ENCODE measurements at places on chromosomes 6 and 20.

DNA sequence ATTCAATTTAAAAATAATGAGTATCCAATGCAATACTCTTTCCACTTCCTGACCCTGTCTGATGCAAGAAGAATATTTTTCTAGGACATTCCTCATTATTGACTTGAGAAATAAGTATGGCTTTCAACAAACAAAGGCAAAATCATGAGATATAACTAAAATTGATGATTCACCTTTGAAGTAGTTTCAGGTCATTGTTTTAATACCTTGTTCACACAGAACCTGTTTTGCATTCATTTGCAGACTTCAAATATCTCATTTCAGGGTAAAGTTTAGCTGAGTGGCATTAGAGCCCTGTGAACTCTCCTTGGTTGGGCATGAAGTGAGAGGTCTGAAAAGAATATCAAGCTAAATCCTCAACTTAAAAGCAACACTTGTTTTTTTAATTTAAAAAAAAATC, 309.2 kb downstream of the NRN1 start:
- no peak for DNase-seq

GRCh38 chr6:136464148-136464547, 86.1 kb downstream of the MAP7 start:
- DNase-seq: no peak

DNA sequence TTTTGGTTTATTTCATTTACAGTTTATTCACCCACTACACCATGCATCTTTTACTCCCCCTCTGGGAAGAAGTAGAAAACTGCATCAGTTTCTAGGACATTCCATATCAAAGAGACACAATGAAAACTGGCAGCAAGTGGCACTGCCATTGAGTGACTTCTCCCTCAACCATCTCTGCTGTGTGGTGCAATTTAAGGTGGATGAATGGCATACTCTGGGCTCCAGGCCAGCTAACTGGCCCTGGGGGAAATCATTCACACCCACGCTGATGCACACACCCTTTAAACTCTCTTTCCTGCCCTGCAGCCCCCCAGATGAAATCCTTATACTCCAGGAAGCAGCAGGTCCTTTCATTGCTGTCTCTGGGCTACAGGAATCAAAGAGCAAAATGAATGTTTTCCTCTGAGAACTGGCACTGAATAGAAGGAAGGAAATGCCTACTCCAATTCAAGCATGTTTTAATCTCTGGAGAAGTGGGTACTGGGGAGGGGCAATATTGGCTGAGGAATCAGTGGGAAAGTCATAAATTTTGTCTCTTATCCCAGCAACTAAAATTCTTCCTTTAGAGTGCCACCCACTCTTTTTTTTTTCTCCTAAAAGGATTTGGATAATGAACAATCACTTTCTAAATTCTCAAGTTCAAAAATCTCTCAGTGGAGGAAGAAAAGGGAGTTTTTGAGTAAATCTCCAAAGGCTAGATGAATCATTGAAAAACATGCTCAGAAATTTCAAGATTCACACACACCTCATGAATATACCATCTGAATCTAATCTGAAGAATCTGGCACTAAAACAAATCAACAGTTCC, 16.9 kb upstream of the RFPL4B start:
- DNase-seq: no peak

GRCh38 chr6:106097411-106098231, 11.5 kb downstream of the PRDM1 start:
- peak; percentile 48 for DNase-seq

- DNase-seq: peak; percentile 52
Measured at GRCh38 chr6:157316871-157317814, 6.2 kb downstream of the TMEM242 start.

DNA sequence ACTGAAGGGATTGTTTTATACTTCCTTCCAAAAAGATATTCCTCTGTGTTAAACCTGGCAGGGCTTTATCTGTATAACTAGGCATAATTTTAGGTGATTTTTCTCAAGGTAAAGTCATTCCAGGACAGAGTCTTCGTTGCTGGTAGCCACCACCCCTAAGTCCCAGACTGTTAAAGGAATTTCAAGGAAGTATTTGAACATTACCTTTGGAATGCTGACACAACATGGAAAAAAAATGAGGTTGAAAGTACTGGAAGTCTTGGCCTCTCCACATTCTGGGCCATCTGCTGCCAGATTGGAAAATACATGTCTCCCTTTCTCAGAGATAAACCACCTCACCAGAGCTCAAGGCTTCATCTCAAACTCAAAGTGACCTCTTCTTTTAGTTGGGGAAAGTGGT, 27.0 kb upstream of the ETV7 start:
- no peak for DNase-seq

DNA sequence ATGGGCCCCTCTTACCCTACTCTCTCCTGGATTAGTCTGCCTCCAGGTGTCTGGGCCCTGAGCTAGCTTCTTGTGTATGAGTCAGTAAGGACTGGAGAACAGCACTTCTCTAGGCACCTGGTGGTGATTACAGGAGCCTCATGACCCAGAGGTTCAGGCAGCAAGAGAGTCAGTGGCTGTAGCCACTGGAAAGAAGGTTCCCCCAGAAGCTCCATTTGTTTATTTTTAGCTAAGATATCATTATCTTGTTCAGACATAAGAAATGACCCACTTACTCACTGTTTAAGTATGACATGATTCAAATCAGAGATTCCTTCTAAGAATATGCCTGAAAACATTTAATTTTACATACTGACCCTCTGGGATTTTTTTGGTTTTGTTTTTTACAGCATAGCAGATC, 23.6 kb upstream of the SLC4A11 start:
- no peak for DNase-seq

- DNase-seq: no peak
Measured at GRCh38 chr6:152110886-152111820, 303.7 kb downstream of the ESR1 start.

DNA sequence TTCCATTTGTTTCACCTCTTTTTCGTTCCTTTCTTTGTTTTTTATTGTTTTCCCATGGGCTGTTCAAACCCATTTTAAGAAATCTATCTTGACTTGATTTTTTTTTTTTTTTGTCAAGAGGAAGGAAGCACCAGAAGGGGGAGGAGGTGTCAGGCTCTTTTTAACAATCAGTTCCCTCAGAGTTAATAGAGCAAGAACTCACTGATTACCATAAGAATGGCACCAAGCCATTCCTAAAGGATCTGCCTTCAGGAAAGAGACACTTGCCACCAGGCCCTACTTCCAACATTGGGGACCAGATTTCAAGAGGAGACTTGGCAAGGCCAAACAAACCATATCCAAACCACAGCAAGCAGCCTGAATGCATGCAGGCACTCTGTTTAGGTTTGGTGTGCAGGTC, 168.0 kb downstream of the OTOR start:
- no peak for DNase-seq

GRCh38 chr6:126010040-126010439, 23.7 kb downstream of the TRMT11 start:
- DNase-seq: no peak

- DNase-seq: no peak
Measured at GRCh38 chr6:135451617-135452190, 45.8 kb downstream of the AHI1 start.

GRCh38 chr6:116004841-116005815, 55.6 kb downstream of the FRK start:
- no peak for DNase-seq

GRCh38 chr6:111623046-111623718, 17.5 kb upstream of the TRAF3IP2 start:
- no peak for DNase-seq

GRCh38 chr20:63898882-63899558, 4.1 kb downstream of the DNAJC5 start:
- DNase-seq: peak; percentile 13

DNA sequence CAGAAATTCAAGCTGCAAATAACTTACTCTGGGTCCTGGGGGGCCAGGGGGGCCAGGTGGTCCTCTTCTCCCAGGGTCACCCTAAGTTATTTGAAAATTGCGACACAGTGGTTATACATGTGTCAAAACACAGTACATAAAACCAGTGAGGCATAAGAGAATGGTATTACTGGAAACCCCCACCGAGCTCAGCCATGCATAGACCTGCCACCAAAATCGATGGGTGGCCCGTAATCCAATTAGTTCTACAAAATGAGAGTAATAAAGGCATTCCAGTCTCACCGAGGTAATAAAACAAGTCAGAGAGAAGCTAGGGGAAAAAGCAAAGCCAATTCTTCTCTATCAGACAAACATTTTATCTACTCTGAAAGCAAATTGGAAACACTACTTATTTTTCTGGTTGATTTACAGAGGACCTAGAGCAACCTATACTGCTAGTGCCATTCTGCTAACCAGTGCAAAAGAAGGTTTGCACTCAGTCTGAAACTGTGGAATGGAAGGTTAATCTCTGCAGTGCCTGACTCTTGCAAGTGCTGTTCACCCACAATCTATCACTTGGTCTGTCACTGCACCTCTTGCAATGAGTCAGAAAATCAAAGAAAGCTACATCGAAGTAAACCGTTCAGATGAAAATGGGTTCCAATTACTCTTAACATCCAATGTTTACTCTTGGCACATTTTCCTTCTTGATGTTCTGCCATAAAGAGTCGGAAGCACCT, 32.4 kb downstream of the COL9A1 start:
- no peak for DNase-seq

DNA sequence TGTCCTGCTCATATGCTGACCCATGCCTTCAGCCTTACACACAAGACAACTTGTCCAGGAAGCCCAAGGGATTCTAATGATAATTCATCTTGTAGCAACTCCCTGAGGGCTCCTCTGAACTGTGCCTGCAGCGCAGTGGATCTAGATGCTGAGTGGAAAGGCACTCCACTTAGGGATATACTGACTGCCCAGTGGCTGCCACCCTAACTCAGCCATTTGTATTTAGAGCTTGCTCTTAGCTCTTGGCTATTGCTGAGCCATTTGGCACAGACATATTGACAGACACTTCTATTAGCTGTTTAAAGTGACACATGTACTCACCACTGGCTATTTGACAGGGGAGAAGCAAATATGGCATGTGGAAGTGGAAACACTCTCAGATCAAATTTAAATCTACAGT, 278.3 kb upstream of the SGK1 start:
- no peak for DNase-seq

GRCh38 chr20:57514273-57514751, 10.6 kb downstream of the CTCFL start:
- DNase-seq: no peak

GRCh38 chr6:128754658-128755256, 128.2 kb upstream of the LAMA2 start:
- DNase-seq: no peak

All from CD4-positive, alpha-beta T cell treated with Interferon gamma for 1 hour (primary cell).